Ecto neural progenitor cell (in vitro differentiated cells): ENCODE measurements at places on chromosomes 6 and 20.

- DNase-seq = no peak
Observed at GRCh38 chr6:25056130-25056529, 120.4 kb upstream of the RIPOR2 start.

DNA sequence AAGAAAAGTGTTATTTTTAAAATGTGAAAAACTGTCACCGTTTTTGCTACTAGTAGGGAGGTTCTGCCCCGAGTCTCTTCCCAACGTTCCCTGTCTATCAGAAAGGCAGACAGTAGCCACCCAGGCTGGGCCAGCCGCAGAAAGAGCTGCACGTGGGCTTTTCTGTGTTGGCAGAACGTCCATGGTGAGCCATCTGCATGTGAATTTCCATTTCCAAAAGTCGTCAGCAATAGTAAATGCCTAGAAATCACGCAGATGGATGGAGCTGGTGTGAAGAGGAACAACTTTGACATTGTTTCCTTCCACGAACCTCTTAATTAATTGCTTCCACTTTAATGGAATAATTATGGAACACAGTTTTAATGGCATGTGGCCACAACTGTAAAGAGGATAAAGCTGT lies 97.5 kb downstream of the FAM120B start:
- DNase-seq = no peak

- DNase-seq = no peak
Observed at GRCh38 chr6:130958468-130958867, 104.6 kb downstream of the EPB41L2 start.

GRCh38 chr6:100347901-100348550 lies 116.7 kb downstream of the SIM1 start:
- no peak for DNase-seq

GRCh38 chr6:36697481-36697903 lies at the start of gene RAB44:
Gene RAB44, plus strand, starts transcription at chr6:36697826. Its CDS starts 6,410 bp downstream, at chr6:36704236.
- DNase-seq = no peak

- DNase-seq = no peak
Observed at GRCh38 chr6:14517516-14518105, 400.0 kb downstream of the CD83 start.

DNA sequence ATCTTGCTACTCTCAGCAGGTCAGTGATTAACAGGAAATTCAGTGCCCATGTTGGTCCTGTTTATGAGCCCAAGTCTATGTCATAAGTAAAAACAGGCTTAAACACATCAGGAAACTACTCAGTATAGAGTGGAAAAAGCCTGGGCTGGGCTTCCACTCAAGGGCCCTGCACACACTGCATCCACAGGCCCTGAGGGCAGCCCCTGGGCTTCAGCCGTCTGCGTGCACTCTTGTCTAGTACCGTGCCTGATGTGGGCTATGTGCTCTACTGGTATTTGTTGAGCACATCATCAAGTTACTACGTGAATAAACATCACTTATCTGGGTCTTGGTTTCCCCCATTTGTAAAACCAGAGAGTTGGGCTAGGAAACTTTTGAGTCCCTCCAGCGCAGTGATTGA lies 135.2 kb downstream of the PACRG start:
- no peak for DNase-seq

GRCh38 chr20:63636752-63637628 lies 10.1 kb upstream of the GMEB2 start:
- no peak for DNase-seq

GRCh38 chr6:29589423-29590048 lies 4.6 kb downstream of the OR2H2 start:
- no peak for DNase-seq

- no peak for DNase-seq
Observed at GRCh38 chr6:157927011-157927410, 54.7 kb upstream of the SYNJ2 start.

GRCh38 chr6:110705543-110705942 lies 109.7 kb downstream of the CDK19 start:
- DNase-seq = no peak

DNA sequence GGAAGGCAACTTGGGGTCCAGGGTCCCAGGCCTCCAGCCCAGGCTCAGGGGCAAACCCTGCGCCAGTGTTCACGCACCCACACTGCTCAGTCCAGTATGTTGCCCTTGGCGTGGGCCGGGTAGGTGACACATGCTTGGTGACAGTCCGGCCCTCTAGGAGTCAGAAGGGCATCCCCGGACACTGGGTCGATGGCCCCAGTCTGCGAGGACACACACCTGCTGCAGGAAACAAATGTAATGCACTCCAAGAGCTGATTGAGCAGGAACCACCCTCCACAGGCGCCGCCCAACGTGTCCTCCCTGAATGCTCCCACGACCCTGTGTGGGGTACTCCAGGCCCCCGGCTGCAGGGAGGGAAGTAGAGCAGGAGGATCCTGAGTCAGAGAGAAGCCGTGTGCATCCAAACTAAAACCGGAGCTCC lies 160.7 kb downstream of the DLL1 start:
- peak; percentile 33 for DNase-seq

- DNase-seq = no peak
Observed at GRCh38 chr6:36350082-36350481, 13.4 kb upstream of the BNIP5 start.

DNA sequence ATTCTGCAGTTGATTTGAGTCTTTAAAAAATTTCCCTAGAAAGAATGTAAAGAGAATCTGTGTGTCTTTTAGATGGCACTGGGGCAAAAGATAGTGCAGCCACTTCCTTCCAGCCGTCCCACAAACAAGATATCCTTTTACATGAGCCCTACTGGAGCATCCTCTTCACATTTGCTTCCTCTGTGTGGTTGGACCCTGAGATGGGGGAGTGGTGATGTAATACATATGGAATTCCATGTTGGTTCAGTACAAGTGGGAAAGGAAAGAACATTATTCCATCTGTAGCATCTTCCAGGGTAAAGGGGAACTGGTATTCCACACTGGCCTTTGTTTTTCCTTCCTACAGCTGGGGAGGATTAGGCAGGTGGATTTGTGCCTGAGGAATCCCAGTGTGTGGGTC lies 78.9 kb upstream of the ISM1 start:
- no peak for DNase-seq

- DNase-seq = no peak
Observed at GRCh38 chr20:54110041-54110440, 39.6 kb upstream of the BCAS1 start.

- no peak for DNase-seq
Observed at GRCh38 chr6:52304983-52305390, 20.4 kb upstream of the MCM3 start.

GRCh38 chr6:87724983-87725811 lies 23.2 kb upstream of the AKIRIN2 start:
- DNase-seq = no peak
